Cortex of kidney (tissue), 1 donor: ENCODE measurements at places on chromosomes 3 and 15.

- DNase-seq: no peak
These were observed 131.4 kb downstream of the THRB start for GRCh38 chr3:24363242-24363641.

DNA sequence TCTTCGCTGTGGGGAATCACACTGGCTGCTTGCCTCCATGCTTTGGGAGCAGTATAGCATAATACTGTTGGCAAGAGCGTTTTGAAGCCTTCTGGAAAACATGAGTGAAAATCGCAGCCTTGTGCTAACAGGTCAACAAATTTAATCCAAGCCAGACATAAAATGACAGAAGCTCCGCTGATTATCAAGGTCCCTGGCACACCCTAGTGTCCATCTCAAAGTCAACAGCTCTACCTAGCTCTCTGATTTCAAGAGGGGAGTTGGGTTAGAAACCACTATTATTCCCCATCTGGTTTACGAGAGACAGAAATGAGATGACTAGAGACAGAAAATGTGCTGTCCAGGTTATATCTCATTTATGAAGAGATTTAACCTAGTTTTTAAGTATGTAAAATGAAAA is 73.6 kb upstream of the MDFIC2 start:
- no peak for DNase-seq

GRCh38 chr3:108931035-108931434 is 22.6 kb downstream of the GUCA1C start:
- DNase-seq: no peak

- DNase-seq: no peak
These were observed 344.4 kb downstream of the CADM2 start for GRCh38 chr3:85303156-85303555.

- DNase-seq: no peak
These were observed 497 bp upstream of the CLASP2 start for GRCh38 chr3:33718595-33718907.

DNA sequence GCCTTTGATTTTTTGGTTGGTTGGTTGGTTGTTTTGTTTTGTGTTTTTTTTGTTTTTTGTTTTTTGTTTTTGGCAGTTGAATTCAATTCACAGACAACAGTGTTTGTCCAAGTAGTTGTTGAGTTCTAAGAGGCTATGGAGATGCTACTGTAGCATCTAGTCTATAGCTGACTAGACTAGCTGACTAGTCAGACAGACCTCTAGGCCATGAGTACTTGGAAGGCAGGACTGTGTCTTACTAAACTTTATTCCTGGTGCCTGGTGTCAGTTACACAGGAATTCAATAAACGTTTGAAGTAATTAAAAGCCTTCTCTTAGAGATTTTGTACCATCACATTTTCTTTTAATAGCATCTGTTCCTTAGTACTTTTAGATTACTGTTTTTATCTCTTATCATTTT is 35.7 kb downstream of the RNF13 start:
- no peak for DNase-seq

DNA sequence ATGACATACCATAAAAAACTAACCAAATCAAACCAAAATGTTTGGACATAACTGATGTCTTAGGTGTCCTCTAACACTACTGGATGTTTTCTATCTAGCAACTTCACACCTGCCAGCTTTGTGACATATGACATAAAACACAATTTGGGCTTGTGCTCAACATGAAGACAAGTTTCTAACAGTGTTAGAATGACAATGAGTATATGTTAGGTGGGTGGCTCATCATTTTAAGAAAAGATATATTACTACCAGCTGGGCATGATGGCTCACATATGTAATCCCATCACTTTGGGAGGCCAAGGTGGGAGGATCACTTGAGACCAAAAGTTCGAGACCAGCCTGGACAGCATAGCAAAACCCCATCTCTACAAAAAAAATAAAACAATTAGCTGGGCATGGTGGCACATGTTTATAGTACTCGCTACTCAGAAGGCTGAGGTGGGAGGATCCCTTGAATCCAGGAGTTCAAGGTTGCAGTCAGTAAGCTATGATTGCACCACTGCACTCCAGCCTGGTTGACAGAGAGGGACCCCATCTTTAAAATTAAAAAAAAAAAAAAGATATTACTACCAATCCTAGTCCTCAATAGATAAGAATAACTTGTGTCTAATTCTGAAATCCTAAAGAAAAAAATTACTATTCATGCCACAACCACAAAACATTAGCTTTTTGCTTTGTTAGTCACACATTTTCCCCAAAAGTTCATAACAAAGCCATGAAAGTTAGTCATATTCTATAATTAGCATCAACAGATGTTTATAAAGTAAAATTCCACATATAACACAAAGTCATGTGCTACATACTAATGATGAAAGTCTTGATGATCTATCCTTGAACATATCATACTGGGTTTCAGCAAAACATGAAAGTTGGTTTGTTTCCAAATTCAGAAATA is 59.9 kb downstream of the LRRFIP2 start:
- DNase-seq: no peak

DNA sequence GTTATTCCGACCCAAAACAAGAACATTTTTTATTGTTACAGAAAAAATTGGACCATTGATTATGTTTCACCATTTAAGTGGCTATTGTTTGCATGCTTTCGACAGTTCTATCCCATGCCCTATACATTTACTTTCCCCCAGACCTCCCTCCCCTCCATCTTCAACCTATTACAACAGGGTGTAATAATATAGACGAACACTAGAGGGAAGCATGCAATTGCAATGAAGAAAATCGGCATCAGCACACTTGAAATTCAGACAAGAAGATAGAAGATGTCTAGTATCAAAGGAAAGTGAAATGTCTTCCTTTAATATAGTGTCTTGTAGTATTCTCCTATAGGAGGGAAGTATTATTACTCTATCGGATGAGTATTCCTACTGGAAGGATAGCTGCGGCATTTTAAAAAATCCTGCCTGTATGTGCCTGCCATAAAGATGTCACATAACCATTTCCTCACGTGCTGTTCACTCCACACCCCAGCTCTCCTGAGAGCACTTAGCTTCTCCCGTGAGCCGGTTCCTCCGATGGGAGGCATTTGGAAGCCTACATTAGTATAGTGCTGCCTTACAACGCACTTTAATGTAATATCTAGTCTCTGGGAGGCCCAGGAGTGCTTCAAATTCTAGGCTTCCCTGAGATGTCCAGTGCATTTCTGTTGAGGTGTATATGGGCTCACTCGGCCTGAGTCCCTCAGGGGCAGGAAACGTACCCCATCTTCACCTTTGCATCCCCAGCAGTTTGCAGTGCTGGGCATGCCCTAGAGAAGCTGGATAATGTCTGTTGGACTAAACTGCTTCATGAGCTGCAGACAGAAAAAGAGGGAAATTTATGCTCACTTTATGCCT is 17.8 kb upstream of the ERICH6 start:
- DNase-seq: no peak

DNA sequence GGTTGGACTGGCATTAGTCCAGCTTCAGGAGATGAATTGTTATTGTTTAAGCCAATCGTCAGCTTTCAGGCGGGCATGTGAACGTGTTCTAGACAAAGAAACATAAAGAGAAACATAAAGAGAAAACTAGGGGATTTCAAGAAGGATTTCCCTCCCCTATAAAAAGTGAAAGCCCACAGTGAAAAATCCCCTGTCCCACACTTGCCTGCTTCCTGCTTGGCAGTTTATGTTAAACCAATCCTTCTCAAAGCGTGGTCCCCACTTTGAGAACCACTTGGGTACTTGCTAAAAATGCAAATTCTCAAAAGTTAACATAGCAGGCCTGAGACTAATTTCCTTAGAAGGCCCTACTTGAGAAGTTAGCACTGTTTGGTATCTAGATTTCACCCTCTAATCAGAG is 293.0 kb upstream of the SOX14 start:
- no peak for DNase-seq

- DNase-seq: no peak
These were observed 93.0 kb downstream of the SNRK start for GRCh38 chr3:43379343-43379742.

GRCh38 chr3:139601191-139601961 is 61.8 kb upstream of the RBP1 start:
- no peak for DNase-seq
